ENCODE measurements at places on chromosomes 11 and 22.

- DNase-seq = no peak
Measured at GRCh38 chr22:34783436-34783835, 282.5 kb upstream of the ISX start.

- DNase-seq = no peak
Measured at GRCh38 chr11:86447763-86448480, 73.2 kb downstream of the CCDC81 start.

- DNase-seq = no peak
Measured at GRCh38 chr22:37141476-37141875, 8.2 kb downstream of the IL2RB start.

DNA sequence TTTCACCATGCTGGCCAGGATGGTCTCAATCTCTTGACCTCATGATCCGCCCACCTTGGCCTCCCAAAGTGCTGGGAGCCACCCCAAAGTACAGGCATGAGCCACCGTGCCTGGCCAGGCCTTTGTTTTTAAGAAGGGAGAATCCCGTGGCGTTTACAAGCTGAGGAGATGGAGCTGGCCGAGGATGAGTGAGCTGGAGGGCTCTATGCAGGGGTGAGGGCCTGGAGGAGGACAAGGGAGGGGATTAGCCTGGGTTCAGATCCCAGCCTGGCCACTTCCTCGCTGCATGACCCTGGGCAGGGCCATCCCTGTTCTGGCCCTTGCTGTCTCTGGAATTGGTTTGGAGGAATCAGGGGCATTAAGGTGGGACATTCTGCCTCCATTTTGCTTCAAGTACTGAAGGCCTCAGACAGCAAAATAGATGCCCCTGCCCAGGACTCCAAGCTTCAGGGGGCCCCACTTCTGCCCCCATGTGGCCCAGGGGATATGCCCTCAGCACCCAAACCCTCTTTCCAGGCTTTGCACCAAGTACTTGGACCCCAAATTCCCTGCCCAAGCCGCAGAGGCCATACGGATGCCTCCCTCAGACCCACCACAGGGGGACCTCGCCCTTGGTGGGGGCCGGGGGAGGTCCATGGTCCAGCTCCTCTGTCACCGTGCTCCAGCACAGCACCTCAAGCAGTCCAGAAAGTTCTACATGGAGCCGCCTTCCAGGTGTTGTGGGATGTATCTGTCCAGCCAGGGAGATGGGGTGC, 12.1 kb upstream of the LRP5 start:
- no peak for DNase-seq

GRCh38 chr22:29635734-29636357, 32.4 kb downstream of the NF2 start:
- peak; percentile 72 for DNase-seq

GRCh38 chr22:41668971-41669911, 19.4 kb downstream of the SNU13 start:
- peak; percentile 46 for DNase-seq

DNA sequence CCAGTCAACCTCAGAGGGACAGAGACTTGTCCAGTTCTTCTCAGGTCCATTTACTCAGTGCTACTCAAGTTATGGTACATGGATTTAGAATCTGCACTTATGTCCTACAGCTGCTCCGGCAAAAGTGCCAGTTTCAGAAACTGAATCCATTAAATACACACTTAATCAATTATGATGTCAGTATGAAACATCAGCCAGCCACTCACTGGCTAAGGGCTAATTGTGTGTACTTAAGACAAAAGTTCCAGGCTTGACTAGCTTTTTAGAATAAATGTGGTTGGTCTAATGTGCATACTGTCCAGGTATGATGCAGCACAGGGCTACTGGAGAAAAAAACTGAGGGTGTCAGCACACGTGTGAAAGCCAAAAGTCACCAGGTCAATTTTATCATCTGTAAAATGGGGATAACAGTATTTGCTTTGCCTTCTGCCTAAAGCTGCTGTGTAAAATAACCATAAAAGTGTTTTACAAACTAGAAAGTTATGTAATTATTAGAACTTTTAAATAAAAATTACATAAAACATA, 55.4 kb upstream of the CYP2D6 start:
- DNase-seq = no peak
